ENCODE measurements at places on chromosomes 4 and X.

GRCh38 chr4:38223306-38223705, 263.1 kb downstream of the PTTG2 start:
- no peak for DNase-seq

GRCh38 chr4:114997576-114998247, 115.7 kb downstream of the NDST4 start:
- DNase-seq = no peak

DNA sequence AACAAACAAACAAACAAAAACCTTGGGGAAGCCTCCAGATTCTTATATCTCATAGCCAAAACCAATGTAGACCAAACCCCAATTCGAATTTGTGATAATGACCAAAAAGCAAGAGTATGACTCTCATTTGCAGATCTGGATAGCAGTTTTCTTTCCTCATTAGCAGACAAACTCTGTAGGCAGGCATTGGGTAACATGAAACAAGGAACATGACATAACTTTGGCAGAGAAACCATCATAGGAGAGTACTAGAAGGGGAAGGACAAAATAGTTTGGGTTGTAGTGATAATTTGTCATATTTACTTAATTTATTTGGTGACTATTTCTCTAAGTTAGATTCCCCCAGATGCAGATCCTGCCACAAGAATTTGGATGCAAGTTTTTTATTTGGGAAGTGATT, 187.8 kb downstream of the MID1IP1 start:
- no peak for DNase-seq

- no peak for DNase-seq
Observed at GRCh38 chrX:31293409-31293808, 221.6 kb upstream of the FTHL17 start.

GRCh38 chr4:82851885-82852750, 38.8 kb downstream of the SEC31A start:
- no peak for DNase-seq

DNA sequence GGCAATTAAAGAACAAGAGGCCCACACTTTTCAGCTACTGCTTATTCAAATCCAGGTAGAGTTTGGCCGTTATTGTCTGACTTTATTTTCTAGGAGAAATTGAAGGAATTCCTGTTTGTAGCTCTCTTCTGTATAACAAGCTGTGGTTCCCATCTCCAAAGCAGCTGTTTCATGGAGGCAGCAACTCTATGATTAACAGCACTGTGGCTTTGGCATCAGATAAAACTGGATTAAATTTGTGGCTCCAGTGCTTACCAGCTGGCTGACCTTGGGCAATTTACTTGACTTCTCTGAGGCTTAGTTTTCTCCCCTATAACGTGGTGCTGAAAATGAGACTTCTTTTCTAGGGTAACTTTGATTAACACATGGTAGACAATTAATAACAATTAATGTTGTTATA, 28.1 kb downstream of the SLC30A9 start:
- DNase-seq = no peak

GRCh38 chrX:16392597-16392996, 225.3 kb downstream of the MAGEB17 start:
- no peak for DNase-seq

GRCh38 chr4:4490041-4490440, 51.8 kb downstream of the STX18 start:
- no peak for DNase-seq

DNA sequence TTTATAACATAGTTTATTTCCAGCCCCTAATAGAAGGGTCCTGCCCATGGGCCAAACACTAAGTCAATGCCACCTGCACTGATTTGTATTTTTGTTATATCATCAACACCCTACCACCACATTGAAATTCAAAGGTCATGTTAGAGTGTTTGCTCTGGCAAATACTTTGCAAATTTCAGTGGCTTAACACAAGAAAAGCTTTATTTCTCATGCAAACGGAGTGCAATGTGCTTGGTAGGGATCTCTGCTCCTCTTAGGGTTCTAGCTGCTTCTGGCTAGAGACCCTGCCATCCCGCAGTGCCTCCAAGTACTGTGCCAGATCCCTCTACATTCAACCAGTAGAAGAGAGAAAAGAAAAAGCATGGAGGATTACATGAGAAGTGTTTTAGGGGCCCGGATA, 230.8 kb upstream of the TET2 start:
- no peak for DNase-seq

DNA sequence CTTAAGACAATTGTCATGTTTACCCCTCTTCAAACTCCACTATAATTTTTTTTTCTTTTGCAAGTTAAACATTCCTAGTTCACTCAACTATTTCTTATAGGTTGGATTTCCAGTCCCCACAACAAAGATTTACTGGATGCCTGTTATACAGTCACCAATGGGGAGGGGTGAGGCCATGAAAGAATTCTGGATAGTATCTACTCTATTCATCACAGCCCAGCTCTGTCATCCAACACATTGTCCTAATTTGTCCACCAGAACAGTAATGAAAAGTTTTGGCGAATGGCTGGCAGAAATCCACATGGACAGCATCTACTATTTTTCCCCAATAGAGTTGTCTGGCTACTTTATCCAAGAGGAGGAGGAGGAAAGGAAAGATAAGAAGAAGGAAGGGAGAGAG, 192.7 kb upstream of the S100G start:
- no peak for DNase-seq

- no peak for DNase-seq
Observed at GRCh38 chrX:15607067-15607466, 6.3 kb upstream of the ACE2 start.

DNA sequence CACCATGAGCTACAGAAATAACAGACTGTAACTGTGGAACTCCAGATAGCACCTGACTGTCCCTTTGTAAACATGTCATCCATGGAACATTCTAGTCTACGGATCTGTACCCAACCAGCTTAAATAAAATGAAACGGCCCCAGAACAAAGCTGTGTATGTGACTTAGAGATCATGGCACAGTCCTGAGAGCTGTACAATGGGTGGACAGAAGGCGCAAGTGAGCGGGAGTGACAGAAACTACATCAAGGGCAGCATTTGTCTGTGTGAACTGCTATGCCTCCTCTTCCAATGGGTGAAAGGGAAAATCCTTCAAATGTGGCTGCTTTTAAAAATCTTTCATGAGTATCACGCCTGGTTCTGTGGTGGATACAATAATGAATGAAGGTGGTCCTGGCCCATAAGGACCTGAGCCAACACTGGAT, 72.5 kb downstream of the FAT1 start:
- DNase-seq = no peak

GRCh38 chrX:153649178-153649914, 2.3 kb downstream of the DUSP9 start:
- no peak for DNase-seq

DNA sequence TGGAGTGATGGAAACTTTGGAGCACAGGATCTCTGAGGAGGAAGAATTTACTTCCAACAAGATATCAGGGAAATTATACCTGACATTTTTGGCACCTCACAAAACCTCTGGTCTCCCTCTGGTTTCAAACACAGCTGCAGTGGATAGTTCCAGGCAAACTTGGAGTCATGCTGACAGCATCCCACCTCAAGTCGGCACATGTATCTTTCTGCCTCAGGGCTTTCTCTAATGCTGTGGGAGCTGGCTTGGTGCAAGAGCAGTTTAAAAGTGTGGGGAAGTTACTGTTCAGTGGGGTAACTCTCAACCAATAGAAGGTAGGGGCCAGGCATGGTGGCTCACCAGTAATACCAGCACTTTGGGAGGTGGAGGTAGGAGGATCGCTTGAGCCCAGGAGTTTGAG, 207.1 kb upstream of the NHS start:
- no peak for DNase-seq

DNA sequence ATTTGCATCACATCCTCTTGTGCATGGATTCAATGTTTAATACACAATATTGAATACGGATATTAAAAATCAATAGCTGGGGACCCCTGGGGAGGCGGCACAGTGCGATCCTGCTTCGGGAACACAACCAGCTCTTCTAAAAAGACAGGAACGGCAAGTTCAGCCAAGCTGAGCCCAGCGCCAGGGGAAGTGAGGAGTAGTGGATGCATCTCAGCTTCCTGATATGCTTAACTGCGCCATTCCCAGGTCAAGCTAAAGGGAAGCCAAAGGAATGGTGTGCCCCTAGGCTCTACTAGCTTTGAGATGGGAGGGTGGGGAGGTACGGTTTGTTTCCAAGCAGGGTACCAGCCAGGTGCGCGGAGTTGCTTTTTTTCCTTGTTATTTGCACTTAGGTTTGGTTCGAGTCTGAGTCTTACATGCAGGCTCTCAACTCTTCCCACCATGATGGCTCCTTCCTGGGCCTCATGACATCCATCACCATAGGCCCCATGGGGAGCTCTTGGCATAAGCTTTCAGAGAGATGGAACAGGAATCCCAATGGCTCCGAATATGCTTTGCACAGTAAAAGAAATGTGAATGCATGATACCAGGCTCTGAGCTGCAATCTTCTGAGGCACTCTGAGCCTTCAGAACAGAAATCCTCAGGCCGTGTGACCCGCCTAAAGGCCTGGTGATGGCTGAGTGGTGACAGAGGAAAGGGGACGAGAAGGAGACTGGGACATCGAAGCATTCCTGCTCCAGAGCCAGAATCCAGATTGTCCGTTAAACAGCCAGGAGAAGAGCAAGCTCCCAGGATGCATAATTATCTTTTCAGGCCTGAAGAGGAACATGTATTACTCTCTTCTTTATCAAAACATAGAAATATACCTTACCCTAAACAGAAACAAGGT, 51.8 kb upstream of the BCOR start:
- DNase-seq = no peak

Measured in type B pancreatic cell (in vitro differentiated cells).